ENCODE measurements at places on chromosomes 13 and 19. TPM values are rescaled to one million over a fixed set of nuclear protein-coding genes. Genes with fewer than 3 reads are reported as not detected.

PPP1R37 gene
- 49.5 TPM for total RNA-seq

NCAN gene
- not detected for total RNA-seq

RDH8 gene
- not detected for total RNA-seq

APC2 gene
- total RNA-seq: 1.6 TPM

ZNF773 gene
- total RNA-seq: 14.0 TPM

ZNF582 gene
- 1.8 TPM for total RNA-seq

DNA sequence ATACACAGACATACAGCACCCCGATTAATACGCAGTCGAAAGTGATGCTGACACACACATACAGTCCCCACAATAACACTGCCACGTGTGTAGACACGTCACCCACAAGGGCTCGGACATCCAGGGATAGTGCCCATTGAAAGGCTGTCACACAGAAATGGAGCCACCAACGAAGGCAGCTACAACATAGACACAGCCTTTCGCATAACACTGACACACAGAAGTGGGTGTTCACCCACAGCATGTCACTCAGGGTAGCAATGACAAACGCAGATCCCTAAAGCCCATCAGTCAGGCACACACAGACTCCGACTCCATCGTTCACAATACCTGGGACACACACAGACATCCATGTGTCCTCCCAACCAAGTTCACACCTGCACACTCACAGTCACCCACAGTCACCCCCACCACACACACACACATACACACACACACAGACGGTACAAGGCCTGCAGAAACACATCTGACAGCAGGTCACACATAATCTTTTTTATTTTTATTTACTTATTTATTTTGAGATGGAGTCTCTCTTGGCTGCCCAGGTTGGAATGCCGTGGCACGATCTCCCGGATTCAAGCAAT lies 10.4 kb upstream of the NANOS3 start:
- no peak for DNase-seq

GRCh38 chr19:31174948-31175347 lies 174.3 kb downstream of the TSHZ3 start:
- no peak for DNase-seq

GRCh38 chr13:25587326-25587980 lies 215.7 kb downstream of the ATP8A2 start:
- no peak for DNase-seq

DNA sequence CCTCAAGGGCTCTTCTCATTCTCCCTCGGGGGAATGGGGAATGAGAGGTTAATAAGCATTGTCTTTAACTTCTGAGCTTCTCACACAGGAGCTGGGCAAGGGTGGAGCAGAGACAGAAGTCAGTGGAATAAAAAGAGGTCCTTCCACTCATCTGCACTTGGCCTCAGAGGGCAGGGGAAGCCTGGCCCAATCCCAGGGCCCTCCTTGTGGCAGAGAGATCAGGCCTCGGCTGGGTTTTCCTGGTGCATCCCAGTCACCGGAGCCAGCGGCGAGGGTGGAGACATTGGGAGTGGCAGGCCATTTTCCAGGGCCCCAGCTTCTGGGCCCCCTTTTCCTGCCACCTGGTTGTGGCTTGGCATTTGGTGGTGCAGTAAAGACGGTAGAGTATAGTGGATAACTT lies 10.6 kb downstream of the CALM3 start:
- no peak for DNase-seq

DNA sequence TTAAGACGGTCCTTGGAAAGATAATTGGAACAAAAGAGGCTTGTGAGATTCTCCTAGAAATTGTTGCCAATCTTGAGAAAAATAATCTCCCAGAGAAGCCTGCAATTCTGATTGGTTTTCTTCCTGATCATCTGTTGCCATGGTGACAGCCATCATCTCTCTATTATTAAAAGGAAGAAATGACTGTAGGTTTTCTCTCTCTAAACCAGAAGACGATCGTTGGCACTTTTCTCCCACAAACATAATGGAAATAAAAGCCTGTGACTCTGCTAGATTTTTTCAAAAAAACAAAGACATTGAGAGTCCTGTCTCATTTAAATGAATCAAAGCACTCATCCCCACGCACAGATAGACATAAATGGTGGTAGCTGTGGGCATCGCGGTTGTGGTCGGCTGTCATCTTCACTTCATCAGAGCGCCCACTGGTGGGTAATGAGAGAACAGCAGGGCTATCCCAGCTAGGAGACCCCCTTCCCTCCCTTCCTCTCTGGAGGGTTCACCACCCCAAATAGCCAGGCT lies 21.7 kb upstream of the CALM3 start:
- DNase-seq: no peak

DNA sequence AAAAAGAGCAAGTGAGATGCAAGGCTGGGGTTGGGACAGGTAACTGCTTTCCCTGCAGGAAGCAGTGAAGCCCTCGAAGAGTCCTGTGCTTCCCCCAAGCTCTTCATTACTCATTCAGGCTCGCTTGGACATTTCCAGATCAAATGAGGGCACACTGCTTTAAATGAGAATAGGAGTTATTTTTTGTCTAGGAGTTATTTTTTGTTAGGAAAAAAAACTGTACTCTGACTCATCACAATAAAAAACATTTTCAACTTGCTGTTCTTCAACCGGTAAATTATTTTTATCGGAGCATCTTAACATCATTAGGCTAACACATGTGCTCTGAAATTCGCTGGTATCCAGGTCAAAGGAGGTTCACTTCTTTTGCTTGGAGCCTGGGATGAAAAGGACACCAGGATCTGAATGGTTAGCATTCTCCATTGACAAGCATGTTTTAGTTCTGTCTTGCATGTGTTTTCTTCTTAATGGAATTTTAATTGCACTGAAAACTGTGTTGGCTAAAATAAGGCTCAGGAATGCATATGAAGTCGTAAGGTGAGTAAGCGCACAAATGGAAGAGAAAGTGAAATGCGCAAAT lies 80.7 kb upstream of the STK24 start:
- DNase-seq: no peak

DNA sequence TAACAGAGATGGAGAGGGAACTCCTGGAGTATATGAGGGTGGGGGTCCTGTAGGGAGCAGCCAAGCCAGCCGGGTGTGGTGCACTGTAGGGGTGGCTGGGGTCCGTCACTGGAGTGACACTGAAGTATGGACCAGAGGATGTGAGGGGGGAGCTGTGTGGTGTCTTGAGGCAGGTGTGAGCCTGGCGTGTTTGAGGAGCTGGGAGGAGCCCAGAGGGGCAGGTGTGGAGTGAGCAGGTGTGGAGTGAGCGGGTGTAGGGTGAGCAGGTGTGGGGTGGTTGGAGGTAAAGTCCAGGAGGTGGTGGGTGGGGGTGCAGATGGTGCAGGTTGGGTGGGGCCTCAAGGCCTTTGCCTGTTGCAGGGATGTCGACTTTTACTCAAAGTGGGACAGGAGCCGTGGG lies 5.9 kb downstream of the B3GNT8 start:
- DNase-seq: no peak

GRCh38 chr13:73110814-73111213 lies 52.0 kb downstream of the KLF5 start:
- no peak for DNase-seq

DNA sequence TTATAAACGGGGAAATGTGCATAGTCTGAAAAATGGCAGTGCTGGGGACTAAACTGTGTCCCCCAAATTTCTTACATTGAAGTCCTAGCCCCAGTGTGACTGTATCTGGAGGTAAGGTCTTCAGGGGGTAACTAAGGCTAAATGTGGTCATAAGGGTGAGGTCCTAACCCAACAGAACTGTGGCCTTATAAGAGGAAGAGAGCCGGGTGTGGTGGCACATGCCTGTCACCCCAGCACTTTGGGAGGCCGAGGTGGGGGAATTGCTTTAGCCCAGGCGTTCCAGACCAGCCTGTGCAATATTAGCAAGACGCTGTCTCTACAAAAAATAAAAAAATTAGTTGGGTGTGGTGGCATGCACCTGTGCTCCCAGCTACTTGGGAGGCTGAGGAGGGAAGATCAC lies 17.8 kb downstream of the PROZ start:
- DNase-seq: no peak

DNA sequence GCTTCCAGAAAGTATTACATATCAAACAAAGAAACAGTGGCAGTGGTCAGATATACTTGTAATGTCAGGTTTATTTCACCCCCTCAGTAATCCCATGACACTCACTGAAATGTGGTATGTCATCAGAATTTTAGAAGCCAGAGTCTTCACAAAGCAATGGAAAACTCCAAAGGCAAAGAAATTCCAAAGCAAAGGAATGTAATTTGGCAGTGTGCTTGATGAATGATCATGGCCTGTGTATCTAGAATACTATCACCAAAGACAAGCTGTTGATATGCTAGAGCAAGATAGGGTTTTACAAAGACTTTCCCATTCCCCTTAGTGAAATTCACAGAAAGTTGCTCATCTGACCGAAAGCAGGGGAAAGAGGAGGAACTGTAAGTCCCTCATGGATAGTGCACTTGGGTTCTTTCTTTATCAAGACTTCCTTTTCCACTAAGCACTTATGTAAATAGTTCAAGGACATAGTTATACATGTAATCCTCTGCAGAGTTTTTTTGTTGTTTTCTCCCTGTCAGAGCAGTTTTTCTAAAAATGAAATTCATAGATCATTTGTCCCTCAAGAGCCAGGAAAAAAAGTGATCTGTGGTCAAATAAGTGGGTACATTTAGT lies 243.4 kb downstream of the NHLRC3 start:
- no peak for DNase-seq

GRCh38 chr13:29154390-29154789 lies 334.3 kb downstream of the MTUS2 start:
- no peak for DNase-seq

GRCh38 chr19:3610745-3611717 lies 4.4 kb upstream of the TBXA2R start:
- no peak for DNase-seq

DNA sequence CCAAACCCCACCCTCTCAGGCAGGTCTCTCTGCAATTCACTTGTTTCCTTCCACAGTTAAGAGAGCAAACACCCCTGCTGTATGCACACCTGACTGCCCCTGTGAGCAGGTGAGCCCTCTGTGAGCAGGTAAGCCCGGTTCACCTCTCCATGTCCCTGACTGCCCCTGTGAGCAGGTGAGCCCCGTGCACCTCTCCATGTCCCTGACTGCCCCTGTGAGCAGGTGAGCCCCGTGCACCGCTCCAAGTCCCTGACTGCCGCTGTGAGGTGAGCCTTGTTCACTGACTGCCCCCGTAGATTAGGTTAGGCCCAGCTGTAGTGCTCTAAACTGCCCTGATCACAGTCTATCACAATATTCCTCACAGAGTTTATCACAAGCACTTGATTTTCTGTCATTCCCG lies 29.2 kb downstream of the TMTC4 start:
- no peak for DNase-seq

- DNase-seq: no peak
Observed at GRCh38 chr13:100922599-100922998, 248.0 kb upstream of the TMTC4 start.

DNA sequence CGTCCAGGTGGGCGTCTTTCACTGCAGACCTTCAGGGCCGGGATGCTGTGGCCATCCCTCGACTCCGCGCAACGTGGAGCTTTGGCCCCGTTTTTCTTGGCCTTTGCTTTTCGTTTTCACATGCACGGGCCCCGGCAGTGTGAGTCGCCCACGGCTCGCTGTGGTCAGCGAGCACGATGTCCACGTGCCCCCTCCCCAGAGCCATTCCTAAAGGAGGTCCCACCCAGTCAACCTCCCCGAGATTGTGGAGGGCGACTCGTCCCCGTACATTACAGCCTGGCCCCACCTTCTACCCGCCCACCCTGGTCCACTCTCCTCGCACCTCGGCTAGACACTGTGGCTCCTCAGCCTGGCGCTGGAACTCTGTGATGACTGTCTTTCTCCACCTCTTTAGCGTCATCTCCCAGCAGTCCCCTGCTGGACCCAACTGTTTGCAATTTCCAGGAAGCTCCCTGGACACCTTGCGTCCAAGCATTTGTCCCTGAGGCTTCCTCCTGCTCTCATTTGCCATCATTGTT lies 405 bp downstream of the ZNF446 start:
- peak; percentile 6 for DNase-seq

DNA sequence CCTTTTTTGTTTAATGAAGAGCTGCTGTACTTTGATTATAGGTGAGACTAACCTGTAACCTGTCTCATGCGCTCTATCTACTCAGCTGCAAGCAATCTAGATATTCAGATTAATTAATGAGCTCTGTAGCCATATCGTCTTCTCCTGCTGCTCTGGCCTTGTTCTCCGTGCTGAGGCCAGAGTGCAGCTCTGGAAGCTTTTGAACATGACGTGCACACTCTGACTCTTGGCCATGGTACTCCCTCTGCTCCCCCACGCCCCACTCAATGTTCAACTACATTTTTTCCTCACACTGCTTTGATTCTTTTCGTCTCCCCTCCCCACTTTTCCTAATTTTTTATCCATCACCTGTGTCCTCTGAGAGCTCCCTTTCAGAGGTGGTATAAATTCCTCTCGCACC lies 751.8 kb downstream of the FGF9 start:
- DNase-seq: no peak

DNA sequence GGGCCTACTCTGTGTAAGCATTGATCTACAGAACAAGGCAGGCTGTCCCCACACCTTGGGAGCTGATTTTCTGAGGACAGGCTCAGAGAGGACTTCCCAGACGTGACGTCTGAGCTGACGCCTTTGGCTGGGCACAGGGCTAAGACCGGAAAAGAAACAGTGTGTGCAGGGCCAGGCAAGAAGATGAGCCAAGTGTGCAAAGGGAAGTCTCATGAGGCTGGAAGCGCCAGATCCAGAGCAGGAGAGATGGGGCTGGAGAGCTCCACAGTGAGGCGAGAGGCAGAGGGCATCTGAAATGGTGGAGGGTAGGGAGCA lies 12.7 kb downstream of the IGLON5 start:
- no peak for DNase-seq

DNA sequence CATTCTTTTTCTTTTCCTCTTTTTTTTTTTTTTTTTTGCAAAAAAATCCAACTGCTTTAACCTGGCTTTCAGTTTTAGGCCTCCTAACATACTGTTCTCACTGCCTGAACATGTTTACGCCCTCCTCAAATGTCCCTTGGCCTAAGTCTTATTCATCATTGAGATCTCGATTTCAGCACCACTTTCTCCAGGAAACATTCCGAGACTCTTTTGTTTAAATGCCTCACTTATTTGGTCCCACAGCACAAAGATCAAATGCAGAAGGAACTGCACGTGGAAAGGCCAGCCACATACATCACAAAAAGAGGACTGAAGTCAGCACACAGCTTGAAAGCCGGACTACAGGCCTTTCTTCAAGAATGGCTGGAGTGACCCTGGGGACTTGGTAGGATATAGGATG lies 79.2 kb upstream of the POMP start:
- DNase-seq: no peak

DNA sequence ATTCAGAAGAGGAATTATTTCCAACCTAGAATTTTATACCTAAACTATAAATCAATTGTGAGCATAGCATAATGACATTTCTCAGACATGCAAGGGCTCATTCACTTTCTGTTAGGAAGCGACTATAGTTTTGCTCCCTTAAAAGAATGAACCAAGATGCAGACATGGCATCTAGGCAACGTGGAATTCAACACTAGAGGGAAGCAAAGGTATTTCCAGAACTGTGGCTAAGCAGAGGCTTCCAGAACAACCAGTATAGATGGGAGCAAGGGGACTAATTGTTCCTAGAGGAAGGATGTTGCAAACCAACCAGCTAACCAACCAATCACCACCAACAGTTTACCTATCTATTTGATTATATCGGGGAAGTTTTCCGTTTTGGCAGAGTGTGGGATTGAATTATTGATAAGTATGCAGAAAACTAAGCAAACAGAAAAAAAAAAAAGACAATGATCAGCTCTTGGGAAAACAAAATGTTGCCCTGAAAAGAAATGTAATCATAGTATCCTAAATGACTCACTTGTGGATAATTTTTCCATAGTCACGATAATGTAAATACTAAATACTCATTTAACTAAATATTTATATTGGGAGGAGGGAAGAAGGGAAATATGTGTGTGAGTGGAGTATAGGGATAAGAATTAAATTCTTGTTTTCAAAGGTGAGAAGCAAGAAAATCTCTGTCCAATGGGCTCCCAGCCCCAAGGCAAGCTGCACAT lies 21.1 kb downstream of the ARL11 start:
- no peak for DNase-seq

All from PC-9 (cell line).